A549 treated with GW870086 at 1 μM for 4 hours (cell line): ENCODE measurements at places on chromosomes 16 and 17. TPM values are rescaled to one million over a fixed set of nuclear protein-coding genes. Genes with fewer than 3 reads are reported as not detected.

TERB1 gene
- total RNA-seq = not detected in 5 replicates

TPSG1 gene
- total RNA-seq = 0.15 to 0.16 TPM in 2 of 5 replicates, not detected in the others

GHDC gene
- total RNA-seq = 18.2 to 22.2 TPM (median 18.6 TPM) in 5 replicates

SPATA32 gene
- total RNA-seq = 0.08 to 0.19 TPM (median 0.15 TPM) in 5 replicates

WNK4 gene
- total RNA-seq = 0.90 to 1.1 TPM (median 1.0 TPM) in 5 replicates

LGALS9C gene
- not detected in 5 replicates for total RNA-seq

KRT40 gene
- not detected in 5 replicates for total RNA-seq

KRTAP9-8 gene
- total RNA-seq = not detected in 5 replicates

NOS2 gene
- 0.15 to 0.22 TPM (median 0.19 TPM) in 5 replicates for total RNA-seq

KIF18B gene
- 28.5 to 39.8 TPM (median 35.4 TPM) in 5 replicates for total RNA-seq

PGP gene
- 18.4 to 32.7 TPM (median 32.3 TPM) in 5 replicates for total RNA-seq

GAS7 gene
- 0.18 to 0.56 TPM (median 0.45 TPM) in 5 replicates for total RNA-seq

KRT13 gene
- total RNA-seq = 0.24 to 0.87 TPM (median 0.39 TPM) in 5 replicates

RGS11 gene
- total RNA-seq = 3.9 to 5.5 TPM (median 5.0 TPM) in 5 replicates

TEDC2 gene
- total RNA-seq = 15.6 to 20.9 TPM (median 19.0 TPM) in 5 replicates

TBC1D3D gene
- not detected in 5 replicates for total RNA-seq

CDH11 gene
- total RNA-seq = 0.26 to 0.81 TPM (median 0.46 TPM) in 5 replicates

ADAM11 gene
- 1.2 to 2.0 TPM (median 1.8 TPM) in 5 replicates for total RNA-seq

SEPTIN1 gene
- total RNA-seq = 1.1 to 2.0 TPM (median 1.6 TPM) in 5 replicates

ABCA9 gene
- not detected in 5 replicates for total RNA-seq

KLHDC4 gene
- 41.1 to 45.2 TPM (median 42.5 TPM) in 5 replicates for total RNA-seq

SSTR5 gene
- 0.47 to 1.6 TPM (median 0.69 TPM) in 5 replicates for total RNA-seq

KRTAP4-5 gene
- total RNA-seq = not detected in 5 replicates

HBA1 gene
- total RNA-seq = 0.48 to 2.0 TPM (median 1.4 TPM) in 5 replicates

NPIPB2 gene
- 2.5 to 4.1 TPM (median 3.5 TPM) in 5 replicates for total RNA-seq

CDC6 gene
- 50.0 to 54.4 TPM (median 52.5 TPM) in 5 replicates for total RNA-seq

TNFSF13 gene
- total RNA-seq = 0.37 to 1.1 TPM (median 0.87 TPM) in 5 replicates

ODAD4 gene
- 0.98 to 1.6 TPM (median 1.3 TPM) in 5 replicates for total RNA-seq

CCL11 gene
- total RNA-seq = not detected in 5 replicates

PNMT gene
- total RNA-seq = 0.20 to 0.23 TPM in 2 of 5 replicates, not detected in the others

MAF gene
- 0.31 to 0.90 TPM (median 0.39 TPM) in 5 replicates for total RNA-seq

LDHD gene
- 0.46 to 0.95 TPM (median 0.75 TPM) in 5 replicates for total RNA-seq

EDC4 gene
- total RNA-seq = 44.9 to 65.1 TPM (median 60.7 TPM) in 5 replicates

SLC22A31 gene
- total RNA-seq = 1.1 to 1.9 TPM (median 1.3 TPM) in 5 replicates

KRT33B gene
- total RNA-seq = not detected in 5 replicates

CA5A gene
- not detected in 5 replicates for total RNA-seq

HAS3 gene
- 42.9 to 52.7 TPM (median 46.3 TPM) in 5 replicates for total RNA-seq

TMIGD1 gene
- total RNA-seq = not detected in 5 replicates

ARL4D gene
- total RNA-seq = 25.3 to 36.6 TPM (median 30.2 TPM) in 5 replicates

HS3ST3B1 gene
- 0.56 to 0.85 TPM (median 0.65 TPM) in 5 replicates for total RNA-seq

LRRC36 gene
- total RNA-seq = 0.21 to 0.35 TPM (median 0.21 TPM) in 3 of 5 replicates, not detected in the others

KRTAP16-1 gene
- total RNA-seq = not detected in 5 replicates

TAX1BP3 gene
- total RNA-seq = 289 to 350 TPM (median 334 TPM) in 5 replicates

ZNF207 gene
- 210 to 235 TPM (median 232 TPM) in 5 replicates for total RNA-seq

TP53TG3 gene
- total RNA-seq = 0.61 to 1.00 TPM (median 0.79 TPM) in 4 of 5 replicates, not detected in the other

CLEC18A gene
- total RNA-seq = 0.11 to 0.25 TPM (median 0.20 TPM) in 5 replicates

ABCA5 gene
- total RNA-seq = 2.2 to 2.8 TPM (median 2.4 TPM) in 5 replicates

SMPD3 gene
- total RNA-seq = 0.07 to 0.29 TPM (median 0.08 TPM) in 5 replicates
